Stimulated activated CD4-positive, alpha-beta T cell treated with anti-CD3 and anti-CD28 coated beads, Interleukin-15, amount 100 ng/mL, for 1 hour (primary cell): ENCODE measurements at places on chromosomes 12 and 14.

DNA sequence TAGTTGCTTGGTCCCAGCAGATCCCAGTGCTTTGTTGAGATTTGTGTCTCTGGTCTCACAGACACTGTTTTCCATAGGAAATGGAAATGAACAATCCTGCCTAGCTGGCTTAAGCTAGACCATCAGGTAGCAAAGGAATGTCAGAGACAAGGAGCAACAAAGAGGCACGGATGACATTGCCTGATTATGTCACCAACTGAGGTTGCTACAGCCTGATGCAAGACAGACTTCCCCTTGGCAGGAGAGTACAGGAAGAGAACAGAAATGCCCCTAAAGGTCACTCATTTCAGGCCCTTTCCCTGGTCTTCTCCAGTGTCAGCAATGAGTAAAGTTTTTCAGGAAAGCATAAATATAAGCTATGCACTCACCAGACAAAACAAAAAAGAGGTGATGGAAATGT is 2.0 kb upstream of the PRB2 start:
- DNase-seq = no peak

DNA sequence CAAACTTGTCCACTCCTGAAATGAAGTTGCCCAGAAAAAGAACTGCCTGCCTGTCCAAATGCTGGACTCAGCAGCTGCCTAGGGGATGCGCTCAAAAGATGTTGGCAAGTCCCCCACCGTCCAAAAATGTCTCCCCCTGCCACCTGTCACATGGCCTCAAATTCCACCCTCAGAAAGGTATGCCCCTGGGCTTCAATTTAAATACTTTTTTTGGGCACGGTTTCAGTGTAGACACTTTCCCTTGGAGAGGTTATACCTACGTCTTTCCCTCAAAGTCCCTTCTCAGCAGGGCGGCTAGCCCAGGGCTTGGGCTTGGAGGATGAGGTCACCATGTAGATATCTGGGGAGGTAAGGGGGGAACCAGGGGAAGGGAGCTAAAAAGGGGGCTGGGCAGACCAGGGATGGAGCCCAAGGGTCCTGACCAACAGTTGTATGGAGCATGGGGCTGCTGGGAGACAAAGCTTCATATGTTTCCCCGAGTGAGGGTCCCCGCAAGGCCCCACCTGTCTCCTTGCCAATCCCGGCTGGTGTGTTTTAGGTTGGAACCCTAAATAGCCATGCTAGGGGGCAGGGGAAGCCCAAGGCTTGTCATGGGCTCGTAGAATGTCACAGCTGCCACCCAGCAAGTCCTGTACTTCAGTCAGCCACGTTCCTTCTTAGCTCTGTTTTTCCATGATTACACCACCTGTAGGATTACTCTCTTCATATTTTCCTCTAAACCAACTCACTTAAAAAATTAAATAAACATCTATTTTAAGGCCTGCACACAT is 131.2 kb upstream of the TBX3 start:
- DNase-seq = no peak

DNA sequence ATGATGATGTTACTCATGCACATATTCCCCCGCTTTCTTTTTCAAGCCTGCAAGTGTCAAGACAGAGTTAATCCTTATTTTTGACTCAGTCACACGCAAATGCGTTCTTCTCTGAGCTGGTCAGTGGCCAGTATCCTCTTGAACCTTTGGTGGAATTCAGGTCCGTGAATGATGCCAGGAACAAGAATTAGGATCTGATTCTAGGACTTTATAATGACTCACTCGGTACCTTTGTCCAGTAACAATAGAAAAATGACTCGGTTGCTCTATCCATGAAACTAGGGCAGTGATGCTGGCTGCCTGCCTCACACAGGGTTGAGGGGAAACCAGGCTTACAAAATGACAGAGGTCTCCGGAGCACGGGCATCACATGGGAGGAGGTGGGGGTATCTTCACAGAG is 185.8 kb upstream of the NUDT4 start:
- no peak for DNase-seq

DNA sequence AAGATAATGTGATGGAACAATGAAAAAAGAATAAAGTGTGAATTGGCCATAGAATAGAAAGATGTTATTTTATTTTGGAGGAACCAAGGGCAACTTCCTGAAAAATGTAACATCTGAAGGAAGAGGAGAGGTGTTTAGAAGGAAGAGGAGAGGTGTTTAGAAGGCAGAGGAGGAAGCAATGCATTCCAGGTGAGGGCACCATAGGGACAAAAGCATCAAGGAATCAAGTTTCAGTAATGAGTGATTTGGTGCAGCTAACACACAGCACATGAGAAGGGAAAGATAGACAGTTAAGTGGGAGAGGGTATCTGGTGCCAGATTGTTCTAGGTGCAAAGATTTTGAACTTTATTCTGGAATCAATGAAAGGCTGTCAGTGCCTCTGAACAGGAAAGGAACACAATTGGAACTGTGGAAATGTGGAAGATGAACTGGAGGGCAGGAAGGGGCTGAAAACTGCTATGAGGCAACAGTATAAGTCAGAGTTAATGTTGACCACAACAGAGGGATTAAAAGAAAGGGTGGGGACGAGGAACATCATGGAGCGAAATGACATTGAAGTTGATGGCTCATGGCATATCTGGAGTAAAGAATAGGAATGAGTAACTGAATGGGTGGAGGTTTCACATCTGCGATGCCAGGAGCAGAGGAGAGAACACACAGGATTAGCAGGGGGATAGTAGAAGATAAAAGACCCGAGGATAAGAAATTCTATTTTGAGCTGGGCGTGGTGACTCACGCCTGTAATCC is 326.6 kb downstream of the LRIG3 start:
- no peak for DNase-seq

DNA sequence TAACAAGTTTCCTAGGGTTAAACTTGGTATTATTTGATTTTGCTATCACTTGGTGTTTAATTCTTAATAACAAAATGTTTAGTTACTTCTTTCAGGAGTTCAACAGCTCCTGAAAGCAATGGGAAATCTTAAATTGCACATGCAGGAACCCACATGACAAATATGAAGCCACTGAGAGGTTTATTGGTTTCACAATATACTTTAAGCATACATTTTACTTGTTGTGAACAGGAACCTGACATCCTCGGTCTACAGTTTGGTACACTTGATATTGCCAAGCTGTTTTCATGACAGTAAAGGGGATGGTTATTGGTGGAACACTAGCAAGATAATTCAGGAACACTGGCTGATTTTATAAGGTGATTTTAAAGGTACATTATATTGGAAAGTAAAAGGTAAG is 46.2 kb downstream of the SLC38A1 start:
- DNase-seq = no peak
